EL (cell line): ENCODE measurements at places on chromosomes 13 and 19.

DNA sequence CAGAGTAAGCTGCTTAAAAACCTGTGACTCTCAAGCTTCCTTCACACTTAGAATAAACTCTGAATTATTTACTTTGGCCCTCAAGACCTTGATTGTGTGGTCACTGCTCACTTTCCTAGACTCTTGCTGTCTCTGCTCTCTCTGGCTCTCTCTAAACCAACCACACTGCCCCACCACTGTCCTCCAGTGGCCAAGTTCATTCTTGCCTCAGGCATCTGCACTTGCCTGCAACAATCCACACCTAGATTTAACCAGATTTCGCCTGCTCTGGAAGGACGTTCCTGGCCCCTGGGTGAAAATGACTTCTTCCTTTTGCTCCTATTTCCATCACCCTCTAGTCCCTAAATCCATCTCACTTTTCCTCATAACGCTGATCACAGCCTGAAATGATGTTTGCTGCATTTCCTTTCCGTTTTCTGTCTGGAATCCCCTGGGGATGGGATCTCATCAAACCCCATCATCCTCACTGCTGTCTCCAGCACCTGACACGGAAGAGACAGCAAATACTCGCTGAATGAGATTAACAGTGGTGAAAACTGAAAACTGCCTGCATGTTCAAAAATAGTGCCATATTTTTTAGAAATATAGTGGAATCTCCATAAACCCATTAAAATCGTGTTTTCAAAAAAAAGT, 232.6 kb downstream of the UQCRFS1 start:
- peak; percentile 62 for DNase-seq

DNA sequence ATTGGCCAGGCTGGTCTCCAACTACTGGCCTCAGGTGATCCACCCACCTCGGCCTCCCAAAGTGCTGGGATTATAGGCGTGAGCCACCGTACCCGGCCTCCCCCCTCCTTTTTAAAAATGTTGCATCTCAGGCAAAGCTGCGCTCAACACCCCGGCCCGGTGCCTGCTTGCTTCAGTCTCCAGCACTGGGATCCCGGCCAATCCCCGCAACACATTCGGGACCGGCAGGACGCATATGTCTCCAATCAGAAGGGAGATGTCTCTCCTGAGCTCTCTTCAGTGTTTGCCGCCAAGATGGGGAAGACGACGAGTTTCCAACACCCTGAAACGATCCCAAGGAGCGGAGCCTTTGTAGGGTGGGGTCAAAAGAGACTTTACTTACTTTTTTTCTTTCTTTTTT, 16.1 kb downstream of the GNG7 start:
- no peak for DNase-seq

DNA sequence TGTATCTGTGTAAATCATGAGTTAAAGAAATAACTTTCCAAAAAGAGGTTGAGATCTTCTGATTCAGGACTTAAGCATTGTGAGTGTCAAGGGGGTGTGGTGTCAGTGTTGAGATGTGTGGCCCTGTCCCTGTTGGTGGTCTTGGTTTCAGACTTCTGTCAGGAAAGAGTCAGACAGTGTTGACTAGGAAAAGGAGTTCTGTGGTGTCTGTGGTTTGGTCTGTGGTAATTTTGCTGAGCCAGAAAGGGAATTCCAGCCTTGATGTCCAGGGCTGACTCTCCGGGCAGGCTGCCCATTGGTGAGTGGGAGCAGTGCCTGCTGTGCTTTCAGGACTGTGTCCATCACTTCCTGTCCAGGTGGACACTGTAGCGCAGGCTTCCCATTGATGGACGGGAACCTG, 39.8 kb upstream of the IGFL4 start:
- peak; percentile 74 for DNase-seq

GRCh38 chr13:82900453-82900852, 981.8 kb downstream of the SLITRK1 start:
- DNase-seq, result no peak

GRCh38 chr19:19110410-19111135, 27.7 kb downstream of the TMEM161A start:
- DNase-seq, result no peak

GRCh38 chr13:113922412-113923118, 51.3 kb downstream of the C13orf46 start:
- no peak for DNase-seq

DNA sequence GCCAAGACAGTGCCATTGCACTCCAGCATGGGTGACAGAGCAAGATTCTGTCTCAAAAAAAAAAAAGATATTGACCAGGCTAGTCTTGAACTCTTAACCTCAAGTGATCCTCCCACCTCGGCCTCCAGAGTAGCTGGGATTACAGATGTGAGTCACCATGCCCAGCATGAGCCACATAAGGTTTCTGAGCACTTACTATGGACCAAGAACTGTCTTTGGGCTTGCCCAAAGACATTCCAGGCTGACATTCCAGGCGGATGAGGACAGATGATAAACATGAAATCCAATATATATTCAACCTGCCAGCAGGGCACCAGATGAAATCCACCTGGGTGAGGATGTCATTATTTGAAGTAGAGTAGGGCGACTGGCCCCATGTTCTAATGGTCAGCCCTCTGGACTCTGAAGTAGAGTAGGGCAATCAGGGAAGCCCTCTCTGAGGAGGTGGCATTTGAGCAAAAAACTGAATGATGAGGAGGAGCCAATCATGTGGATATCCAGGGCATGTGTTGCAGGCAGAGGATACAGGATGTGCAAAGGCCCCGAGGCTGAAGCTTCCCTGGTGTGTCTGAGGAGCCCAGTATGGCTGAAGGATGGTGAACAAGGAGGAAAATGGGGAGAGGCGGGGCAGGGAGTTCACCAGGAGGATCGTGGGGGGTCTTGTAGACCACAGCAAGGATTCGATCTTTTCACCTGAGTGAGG, 4.0 kb downstream of the C19orf38 start:
- DNase-seq, result peak; percentile 87
